Right ventricle myocardium superior (tissue), 1 donor: ENCODE measurements at places on chromosomes 1 and 21. TPM values are rescaled to one million over a fixed set of nuclear protein-coding genes. Genes with fewer than 3 reads are reported as not detected.
A peak's percentile ranks its signal among the peaks of the same experiment; 100 is the strongest.

The SLAMF6 gene
- total RNA-seq = 0.30 TPM

The PTCH2 gene
- 0.30 TPM for total RNA-seq

The RYR2 gene
- total RNA-seq = 744 TPM

The MPL gene
- total RNA-seq = 0.40 TPM

The C1orf87 gene
- not detected for total RNA-seq

The EXO1 gene
- total RNA-seq = 0.62 TPM

The CLIC6 gene
- total RNA-seq = 7.7 TPM

The ASB17 gene
- total RNA-seq = not detected

The SPATC1L gene
- 6.3 TPM for total RNA-seq

- DNase-seq = no peak
Measured at GRCh38 chr1:181726320-181727012, 243.1 kb downstream of the CACNA1E start.

DNA sequence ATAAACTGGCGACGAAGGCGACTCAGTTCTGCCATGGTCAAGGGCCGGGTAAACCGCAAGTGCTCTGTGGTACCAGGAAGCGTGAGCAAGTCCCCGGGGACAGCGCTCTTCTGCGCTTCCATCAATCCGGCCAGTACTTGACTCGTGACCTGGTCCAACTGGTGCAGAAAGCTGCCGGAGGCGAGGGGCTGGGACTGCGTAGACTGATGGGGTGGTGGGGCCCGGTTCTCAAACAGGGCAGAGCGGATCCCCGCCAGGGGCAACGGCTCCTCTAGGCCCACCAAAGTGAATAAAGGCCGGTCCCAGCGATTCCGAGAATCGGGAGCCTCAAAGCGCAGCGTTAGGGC lies 852 bp downstream of the KTI12 start:
- peak; percentile 54 for DNase-seq

- DNase-seq = no peak
Measured at GRCh38 chr1:203582568-203582967, 44.1 kb upstream of the ATP2B4 start.

DNA sequence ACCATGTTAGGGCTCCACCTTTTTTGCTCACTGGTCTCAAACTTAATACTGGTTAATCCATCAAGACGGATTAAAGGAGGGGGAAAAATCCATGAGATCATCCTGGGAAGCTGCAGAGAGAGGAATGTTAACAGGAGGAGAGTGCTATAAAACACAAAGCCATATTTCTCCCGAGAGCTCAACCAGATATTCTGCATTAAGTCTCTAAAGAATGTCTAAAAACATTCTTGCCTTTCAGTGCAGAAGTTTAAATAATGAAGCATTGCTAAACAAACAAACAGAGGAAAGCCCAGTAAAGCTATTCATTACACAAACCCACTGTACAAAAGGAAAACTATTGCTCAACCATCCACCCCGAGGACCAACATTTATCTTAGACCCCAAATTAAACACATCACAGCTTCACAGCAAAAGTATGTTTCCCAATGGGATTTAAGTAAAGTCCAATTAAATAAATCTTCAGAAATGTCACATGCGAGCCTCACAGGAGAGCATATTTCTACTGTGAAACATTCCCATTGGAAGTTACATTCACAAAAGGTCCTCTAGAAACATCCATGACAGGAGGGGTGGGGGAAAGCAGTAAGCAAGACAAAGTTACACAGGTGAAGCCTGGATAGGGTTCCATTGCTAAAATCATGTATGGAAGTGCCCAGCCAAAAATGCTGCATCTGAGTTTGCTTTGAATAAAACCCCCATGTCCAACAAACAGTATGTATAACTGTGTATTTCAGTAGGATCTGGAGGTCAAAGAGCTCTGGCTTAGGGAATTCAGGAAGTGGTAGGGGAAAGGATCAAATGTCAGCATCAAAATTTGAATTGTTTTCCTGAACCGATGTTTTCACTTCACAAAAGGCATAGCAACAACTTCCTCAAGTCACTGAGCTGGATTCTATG lies 23.3 kb downstream of the DUSP10 start:
- DNase-seq = no peak

- DNase-seq = no peak
Measured at GRCh38 chr1:5907966-5908365, 84.3 kb downstream of the NPHP4 start.

DNA sequence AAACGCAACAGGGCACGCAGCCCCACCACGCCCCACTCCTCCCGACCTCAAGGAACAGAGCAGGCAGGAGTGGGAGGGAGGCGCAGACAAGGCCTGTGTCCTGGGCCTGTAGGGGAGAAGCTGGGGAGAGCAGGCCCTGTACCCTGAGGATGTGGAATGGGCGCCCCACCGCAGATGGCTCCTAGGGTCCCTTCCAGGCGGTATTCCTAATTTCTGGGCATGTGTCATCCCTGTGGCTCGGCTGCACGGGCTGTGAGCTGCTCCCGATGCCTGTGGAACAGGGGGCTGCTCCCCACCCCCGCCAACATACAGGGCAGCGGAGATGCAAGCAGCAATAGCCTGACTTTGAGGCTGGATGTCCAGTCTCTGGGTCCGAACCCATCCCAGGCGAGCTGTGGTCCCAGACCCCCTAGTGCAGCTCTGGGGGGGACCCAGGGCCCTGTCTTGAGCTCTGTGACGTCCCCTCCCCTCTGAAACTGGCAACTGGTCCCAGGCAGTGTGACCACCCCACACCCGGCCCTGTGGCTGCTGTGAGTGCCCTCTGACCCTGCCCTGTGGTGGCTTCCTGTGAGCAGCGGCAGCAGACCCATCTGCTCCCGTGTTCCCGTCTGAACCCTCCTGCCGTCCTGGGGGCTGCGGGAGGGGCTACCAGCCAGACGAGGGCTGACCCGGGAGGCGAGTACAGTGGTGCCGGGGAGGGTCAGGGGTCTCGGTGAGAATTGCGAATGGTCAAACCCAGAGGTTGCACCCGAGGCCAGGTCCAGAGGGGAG lies 13.9 kb upstream of the COL6A2 start:
- DNase-seq = no peak

DNA sequence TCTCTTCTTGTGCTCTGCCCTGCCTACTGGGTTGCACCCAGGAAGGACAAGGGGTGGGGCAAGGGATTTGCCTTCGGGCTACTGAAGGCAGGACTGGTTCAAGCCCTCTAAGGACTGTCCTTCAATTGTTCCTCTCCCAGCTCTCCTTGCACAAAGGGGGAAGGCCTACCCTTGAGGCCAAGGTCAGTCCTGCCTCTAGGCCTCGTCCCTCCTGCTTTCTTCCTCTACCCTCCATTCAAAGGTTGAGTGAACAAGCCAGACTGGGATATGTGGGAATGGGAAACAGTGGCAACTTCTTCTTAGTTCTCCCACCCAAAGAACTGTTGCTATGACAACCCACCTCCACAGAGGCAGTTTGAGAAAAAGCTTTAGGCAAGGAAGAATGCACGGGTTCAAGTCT lies 2.7 kb downstream of the LURAP1 start:
- no peak for DNase-seq

DNA sequence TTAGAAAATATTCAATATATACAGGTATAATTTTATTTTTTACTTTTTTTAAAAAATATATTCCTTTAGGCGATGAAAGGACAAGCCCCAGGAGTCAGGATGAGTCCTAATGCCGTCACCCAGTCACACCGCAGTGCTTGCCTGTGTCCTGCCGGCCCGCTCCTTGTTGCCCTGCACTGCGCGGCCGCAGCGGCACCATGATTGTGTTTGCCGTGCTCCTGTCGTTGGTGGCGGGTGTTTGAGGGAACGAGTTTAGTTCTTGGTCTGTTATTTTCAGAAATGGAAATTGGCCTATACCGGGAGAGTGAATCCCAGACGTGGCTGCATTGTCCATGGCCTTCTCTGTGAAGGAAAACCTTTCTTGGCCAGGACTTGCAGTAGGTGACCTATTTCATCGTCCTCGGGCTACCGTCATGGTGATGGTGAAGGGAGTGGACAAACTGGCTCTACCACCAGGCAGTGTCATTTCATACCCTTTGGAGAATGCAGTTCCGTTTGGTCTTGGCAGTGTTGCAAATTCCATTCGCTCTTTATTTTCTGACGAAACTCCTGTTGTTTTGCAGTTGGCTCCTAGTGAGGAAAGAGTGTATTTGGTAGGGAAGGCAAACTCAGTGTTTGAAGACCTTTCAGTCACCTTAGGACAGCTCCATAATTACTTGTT lies 45.9 kb upstream of the CRB1 start:
- no peak for DNase-seq

DNA sequence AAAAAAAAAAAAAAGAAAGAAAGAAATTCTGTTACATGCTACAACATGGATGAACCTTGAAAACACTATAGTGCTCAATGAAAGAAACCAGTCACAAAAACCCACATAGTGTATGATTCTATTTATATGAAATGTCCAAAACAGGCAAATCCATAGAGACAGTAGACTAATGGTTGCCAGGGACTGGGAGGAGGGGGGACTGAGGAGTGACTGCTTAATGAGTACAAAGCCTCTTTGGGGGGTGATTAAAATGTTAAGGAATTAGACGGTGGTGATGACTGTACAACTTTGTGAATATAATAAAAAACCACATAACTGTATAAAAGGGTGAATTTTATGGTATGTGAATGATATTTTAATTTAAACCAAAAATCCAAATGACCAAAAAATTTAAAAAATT lies 116.0 kb upstream of the GUCA2B start:
- DNase-seq = no peak

DNA sequence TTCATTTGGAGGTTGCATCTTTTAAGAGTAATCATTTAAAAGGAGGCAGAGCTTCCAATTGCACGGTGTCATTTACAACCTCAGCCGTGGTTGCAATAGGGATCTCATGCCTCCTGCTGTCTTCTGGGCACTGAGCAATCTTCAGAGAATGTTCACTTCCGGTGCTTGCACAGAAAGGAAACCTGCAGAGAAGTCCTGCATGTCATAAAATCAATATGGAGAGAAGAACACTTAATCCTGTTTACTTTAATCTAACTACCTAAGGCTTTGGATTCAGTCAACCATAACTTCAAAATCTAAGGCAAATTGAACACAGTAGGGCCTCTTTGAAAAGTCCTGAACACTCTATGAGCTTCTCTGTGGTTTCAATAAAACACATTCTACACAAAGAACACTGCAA lies 11.3 kb upstream of the MAP10 start:
- DNase-seq = no peak

- no peak for DNase-seq
Measured at GRCh38 chr1:25347556-25347955, 9.4 kb downstream of the TMEM50A start.

GRCh38 chr21:29315131-29315749 lies 16.5 kb downstream of the BACH1 start:
- DNase-seq = no peak

- DNase-seq = no peak
Measured at GRCh38 chr21:15592271-15592860, 137.4 kb upstream of the USP25 start.

- DNase-seq = no peak
Measured at GRCh38 chr1:25996966-25997827, 666 bp downstream of the PAFAH2 start.
